ENCODE measurements at places on chromosomes 4 and X.

GRCh38 chr4:8368998-8369397 is 71.5 kb downstream of the ACOX3 start:
- no peak for DNase-seq

GRCh38 chr4:8754634-8755589 is 116.7 kb downstream of the HMX1 start:
- no peak for DNase-seq

DNA sequence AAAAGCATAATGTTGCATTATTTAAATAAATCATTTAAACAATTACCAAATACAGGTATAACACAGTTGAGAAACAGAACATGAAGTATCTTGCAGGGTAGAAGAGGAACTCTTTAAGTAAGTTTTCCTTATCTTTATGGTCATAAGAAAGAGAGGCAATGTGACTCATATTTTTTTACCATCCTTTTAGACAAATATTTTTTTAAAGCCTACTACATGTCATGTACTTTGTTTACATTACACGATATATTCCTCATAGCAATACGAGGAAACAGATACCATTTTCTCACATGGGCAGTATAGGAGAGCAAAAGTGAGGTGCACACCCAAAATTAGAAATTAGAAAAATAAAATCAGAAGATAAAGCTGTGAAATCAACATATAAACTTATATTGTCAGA is 49.3 kb upstream of the EPHA5 start:
- no peak for DNase-seq

DNA sequence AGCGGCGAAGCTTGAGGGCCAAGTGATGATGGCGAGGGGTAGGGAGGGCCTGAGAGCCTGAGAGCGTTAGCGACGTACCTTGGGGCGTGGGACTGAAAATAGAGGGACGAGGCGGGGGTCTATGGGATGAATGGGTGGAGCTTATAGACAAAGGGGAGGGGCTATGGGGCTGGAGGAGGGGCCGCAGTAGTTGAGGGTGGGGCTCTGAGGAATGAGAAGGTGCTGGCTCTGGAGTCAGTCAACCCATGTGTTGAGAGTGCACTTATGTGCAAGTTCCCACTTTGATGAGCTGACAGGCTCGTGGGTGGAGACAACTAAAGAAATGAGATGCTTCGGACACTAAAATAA is 488 bp downstream of the TBC1D25 start:
- DNase-seq = peak; percentile 6

- DNase-seq = no peak
These were observed 634.5 kb downstream of the DMD start for GRCh38 chrX:32576885-32577284.

- DNase-seq = no peak
These were observed 64.6 kb downstream of the CNKSR2 start for GRCh38 chrX:21438792-21439191.

DNA sequence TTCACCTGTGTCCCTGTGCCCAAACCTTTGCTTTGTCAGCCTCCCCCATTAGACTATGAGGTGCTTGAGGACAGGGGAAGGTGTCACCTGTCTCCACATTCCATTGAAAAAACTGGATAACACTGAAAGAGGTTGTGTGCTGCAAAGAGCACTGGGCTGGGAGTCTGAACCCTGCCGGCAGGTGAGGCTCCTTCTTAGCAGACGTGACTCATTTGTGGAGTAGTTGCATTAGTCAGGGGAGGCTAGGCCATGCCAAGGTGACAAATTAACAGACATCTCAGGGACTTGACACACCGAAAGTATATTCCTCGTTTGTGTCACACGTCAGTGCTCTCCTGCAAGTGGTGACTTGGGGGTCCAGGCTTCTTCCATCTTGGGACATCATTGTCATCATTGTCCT is 95.9 kb upstream of the STX18 start:
- DNase-seq = no peak

GRCh38 chr4:186685767-186686183 is 37.9 kb downstream of the FAT1 start:
- no peak for DNase-seq

GRCh38 chr4:100805538-100805937 is 287.7 kb upstream of the EMCN start:
- DNase-seq = no peak

DNA sequence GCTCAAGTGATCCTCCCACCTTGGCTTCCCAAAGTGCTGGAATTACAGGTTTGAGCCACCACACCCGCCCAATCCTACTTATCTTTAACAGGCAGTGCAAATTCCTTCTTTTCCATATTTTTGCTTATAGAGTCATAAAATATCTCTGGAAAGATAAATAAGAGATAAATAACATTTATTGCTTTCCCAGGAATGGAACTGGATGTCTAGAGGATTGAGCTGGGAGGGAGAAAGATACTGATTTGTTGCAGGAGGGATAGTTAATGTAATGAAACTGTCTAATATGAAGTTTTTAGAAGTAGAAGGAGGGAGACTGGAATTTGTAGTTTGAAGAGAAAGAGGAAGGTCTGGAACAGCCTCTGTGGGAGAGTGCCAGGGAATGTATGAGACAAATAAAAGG is 20.2 kb downstream of the ITGB1BP2 start:
- no peak for DNase-seq

DNA sequence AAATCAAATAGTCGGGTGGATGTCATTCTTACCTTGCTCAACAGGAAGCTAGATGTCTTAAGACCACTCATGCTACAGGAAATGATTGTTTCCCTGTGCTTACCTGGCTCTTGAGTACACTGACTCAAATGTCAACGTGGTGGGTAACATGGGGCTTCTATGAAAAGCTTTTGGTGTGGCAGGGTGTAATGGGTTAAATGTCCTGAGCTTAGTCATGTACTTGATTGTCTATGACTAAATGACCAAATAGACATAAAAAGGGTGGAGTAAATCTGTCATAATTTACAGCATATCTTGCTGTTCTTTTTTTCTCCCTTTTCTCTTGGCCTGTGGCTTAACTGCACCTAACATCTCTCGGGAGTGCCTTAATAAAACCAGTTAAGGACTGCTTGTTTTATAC is 44.9 kb downstream of the CCNG2 start:
- DNase-seq = no peak

- no peak for DNase-seq
These were observed 43.2 kb upstream of the NEIL3 start for GRCh38 chr4:177266506-177266905.

DNA sequence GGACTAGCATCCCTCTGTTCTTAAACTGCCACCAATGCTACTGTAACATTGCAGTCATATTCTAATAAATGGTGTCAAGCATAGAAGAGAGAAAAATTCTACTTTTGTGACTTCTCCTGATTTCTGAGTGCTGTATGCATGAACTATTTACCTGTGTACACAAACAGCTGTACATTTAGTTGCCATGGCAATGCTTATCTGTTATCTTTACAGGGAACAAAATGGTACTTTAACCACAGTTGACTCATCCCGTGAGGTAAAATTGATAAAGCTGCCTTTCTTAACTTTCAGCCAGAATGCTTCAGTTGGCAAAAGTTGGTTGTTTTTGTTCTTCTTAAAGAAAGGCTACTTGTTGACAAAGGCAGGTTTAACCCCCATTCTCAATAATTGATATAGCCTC is 587.5 kb upstream of the MAGEB2 start:
- no peak for DNase-seq

DNA sequence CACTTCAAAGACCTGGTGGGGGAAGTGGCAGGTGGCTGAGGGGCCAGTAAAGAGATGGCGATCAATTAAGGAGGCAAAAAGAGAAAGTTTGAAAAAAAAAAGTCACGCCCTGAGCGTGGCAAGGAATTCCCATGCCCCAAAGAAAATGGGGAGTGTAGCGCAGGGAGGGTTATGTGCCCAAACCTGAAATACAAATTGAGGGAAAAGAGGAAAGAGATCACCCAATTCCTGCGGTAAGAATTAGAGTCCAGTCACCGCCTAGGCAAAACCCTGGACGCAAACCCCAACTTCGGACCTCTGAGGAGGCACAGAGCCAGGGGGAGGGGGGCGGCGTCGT is 595 bp downstream of the ENOX2 start:
- no peak for DNase-seq

- DNase-seq = no peak
These were observed 6.8 kb upstream of the CEP135 start for GRCh38 chr4:55941881-55942396.

GRCh38 chr4:158768555-158769174 is at the start of gene FNIP2:
TSS of gene FNIP2 (plus strand) at chr4:158769026. CDS start at chr4:158769213, 187 bp downstream.
- peak; percentile 49 for DNase-seq

- DNase-seq = no peak
These were observed 672.2 kb downstream of the KCTD8 start for GRCh38 chr4:43776371-43776770.

DNA sequence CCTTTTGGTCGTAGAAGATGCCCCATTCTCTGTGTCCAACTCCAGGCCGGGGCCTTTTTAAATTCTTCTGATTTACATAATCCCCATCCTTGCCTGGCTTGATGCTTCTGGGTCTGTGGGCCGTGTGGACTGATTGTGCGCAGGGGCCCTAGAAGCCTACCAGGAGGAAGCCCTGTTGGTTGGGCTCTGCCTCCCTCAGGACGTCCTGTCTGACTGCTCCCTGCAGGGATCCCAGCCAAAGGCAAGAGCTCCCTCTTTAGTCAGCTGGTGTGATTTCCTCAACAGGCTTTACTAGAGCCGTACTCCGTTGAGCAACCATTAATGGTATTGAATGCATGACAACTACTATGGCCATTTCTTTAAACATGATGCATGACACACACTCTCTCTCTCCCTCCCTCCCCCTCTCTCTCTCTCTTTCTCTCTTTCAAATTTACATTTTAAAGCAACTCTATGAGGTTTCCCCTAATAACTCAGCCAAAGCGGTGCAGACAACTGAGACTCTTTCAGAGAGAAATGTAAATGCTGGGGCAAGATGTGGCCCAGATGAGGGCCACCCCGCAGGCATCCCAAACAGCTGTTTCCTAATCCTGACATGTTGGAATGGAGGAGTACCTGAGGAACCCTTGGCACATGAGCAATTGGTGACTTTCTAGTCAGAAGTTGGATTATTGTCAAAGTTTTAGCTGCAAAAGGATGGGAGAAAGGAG is 117.3 kb downstream of the DRD5 start:
- DNase-seq = no peak

DNA sequence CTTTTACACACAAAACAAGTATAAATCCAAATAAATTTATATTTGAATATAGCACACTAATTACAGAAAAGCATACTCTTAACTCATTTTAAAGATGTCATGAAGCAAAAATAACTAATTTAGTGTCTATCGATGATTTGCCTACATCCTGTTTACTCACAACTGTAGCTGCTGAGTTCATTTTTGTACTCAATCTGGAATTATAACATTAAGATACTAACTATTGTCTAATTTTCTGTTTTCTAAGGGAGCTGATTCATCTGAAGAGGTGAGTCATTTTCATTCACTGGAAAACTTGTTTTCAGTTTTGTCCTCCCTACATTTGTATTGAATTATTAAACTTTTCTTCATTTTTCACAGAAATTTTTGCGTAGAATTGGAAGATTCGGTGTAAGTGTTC is 3.7 kb downstream of the STATH start:
- no peak for DNase-seq

DNA sequence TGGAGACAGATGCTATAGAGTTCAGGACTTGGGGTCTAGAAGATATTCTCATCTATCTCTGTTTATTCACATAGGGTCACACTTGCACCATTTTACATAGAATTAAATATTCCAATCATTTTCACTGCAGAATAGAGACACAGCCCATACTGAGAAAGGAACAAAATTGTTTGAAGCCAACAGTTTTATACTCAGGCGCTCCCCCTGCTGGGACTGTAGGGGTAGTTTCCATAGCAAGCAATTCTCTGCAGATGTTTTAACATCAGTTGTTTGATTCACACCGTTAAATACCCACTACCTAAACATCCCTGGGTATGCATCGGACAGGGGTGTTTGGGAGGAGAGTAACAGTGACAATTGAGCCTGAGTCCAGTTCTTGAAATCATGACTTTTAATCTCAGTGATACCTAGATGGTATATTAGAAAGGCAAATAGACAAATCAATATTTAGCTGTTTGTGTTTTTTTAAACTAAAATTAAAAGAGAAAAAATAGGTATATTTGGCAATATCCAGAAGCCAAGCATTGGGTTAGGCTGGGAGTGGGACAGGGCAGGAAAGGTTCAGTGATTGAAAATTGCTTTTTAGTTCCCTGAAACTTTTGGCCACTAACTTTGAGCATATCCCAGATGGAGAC is 33.8 kb downstream of the LONRF3 start:
- no peak for DNase-seq

- no peak for DNase-seq
These were observed 57.8 kb upstream of the NKX1-1 start for GRCh38 chr4:1463927-1464540.

DNA sequence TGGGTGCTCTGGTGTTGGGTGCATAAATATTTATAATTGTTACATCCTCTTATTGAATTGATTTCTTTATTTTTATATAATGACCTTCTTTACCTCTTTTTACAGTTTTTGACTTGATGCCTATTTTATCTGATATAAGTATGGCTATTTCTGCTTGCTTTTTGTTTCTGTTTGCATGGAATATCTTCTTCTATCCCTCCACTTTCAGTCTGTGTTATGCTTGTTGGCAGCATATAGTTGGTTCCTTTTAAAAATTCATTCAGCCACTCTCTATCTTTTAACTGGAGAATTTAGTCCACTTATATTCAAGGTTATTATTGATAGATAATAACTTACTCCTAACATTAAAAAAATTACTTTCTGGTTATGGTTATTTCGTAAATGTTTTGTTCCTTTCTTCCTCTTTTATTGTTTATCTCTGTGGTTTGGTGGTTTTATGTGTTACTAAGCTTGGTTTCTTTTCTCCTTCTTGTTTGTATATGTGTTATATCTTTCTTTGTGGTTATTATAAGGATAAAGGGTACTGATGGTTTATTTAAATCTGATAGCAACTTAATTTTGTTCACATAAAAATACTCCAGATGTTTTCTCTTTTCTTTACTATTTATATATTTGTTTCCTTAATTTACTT is 69.5 kb downstream of the IL15 start:
- DNase-seq = no peak

GRCh38 chr4:10925996-10926395 is 241.4 kb upstream of the CLNK start:
- DNase-seq = no peak

GRCh38 chr4:165175879-165176278 is 31.5 kb upstream of the KLHL2 start:
- DNase-seq = no peak

GRCh38 chr4:123867910-123868587 is 471.5 kb downstream of the SPRY1 start:
- no peak for DNase-seq

DNA sequence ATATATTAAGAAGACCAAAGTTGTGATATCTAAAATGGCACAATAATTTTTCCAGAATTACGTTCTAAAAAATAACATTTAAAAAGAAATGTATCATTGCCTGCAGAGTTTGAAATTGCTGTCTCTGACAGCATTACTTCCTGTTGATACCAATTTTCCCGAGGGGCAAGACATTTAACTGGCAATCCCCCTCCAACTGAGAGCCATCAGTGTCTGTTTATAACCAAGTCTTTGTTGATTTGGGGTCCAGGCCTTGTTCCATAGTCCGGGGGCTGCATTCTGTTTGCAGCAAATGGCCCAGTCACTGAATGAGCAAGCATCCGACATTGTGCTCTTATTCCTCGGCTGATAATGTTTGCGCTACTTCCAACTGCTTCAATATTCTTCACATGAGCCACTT is 231.5 kb downstream of the NAF1 start:
- no peak for DNase-seq

GRCh38 chrX:24204331-24204730 is 54.8 kb downstream of the ZFX start:
- DNase-seq = no peak
